ENCODE measurements at places on chromosomes 2 and 18.

- no peak for DNase-seq
Observed at GRCh38 chr18:43054815-43055519, 60.5 kb downstream of the RIT2 start.

DNA sequence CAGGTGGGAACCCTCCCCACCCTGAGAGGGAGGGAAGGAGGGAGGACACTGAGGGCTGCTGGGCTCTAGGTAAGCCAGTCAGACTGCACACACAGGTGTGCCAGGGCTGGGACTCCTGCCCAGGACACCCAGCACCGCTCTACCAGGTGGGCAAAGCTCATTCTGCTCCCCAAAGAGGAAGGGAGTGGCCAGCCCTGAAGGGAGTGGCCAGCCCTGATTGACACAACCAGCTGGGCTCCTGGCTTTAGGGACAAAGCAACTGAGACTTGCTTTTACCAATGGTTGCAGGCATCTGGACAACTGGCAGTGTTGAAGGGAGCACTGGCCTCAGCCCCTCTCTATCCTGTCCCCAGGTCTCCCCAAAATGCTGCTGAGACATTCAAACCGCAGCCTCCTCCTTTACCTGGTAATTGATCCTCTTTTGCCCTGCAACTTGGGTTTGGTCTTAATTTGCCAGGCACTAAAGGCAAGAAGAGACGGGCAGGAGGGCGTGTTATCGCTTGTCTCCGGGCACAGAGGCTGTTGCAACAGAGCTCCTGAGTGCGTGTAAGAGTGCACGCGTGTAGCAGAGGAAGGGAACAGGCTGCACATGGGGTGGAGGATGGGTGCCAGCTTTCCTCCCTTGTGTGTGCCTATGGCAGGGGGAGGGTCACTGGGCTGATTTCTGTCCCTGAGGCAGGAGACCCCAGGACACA is 14.5 kb upstream of the FOSL2 start:
- DNase-seq: no peak

- DNase-seq: no peak
Observed at GRCh38 chr18:37483221-37483971, 82.2 kb downstream of the CELF4 start.

- DNase-seq: no peak
Observed at GRCh38 chr2:8436585-8436984, 245.3 kb upstream of the ID2 start.

GRCh38 chr2:120256651-120257000 is 4.0 kb downstream of the RALB start:
- DNase-seq: no peak

- DNase-seq: no peak
Observed at GRCh38 chr2:226760412-226761194, 39.0 kb downstream of the IRS1 start.

- no peak for DNase-seq
Observed at GRCh38 chr2:54977149-54977548, 73.1 kb downstream of the RTN4 start.

DNA sequence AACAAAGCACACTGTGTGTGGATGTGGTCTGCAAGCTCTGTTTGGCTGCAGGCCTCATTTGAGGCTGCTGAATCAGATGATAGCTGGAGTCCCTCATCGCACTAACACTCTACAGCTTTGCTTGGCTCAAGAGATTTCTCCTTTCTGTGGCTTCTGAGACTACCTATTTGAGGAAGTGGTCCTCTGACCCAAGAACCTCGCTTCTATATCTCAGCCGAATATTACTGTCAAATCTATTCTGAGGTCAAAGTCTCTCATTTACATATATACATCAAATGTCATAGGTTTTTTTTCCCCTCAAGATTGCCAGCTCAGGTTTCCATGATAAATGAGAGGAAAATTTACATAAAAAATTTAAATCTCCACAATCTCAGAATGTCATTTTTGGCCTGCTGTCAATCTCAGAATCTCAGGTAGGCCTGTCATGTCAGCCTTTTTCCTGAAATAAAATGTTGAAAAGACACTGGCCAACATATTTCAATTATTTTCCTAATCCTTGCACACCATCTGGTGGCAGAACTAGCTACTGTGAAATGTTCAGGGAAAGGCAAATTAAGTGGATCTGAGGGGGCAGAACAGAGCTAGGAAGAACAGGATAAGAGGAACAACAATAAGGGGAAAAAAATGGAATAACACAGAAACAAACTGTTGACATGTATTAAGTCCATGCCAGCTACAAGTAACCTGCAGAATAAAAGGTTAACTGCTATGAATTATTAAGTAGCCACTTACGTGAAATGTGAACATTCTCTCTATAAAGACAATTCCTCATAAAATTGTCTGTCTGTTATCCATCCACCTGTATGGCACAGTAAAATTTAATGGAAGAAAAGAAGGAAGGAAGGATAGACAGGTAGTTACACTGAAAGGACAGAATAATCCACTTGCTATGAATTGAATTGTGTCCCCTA is 39.3 kb downstream of the AP1S3 start:
- no peak for DNase-seq

- no peak for DNase-seq
Observed at GRCh38 chr2:200443916-200444315, 66.0 kb downstream of the KCTD18 start.

DNA sequence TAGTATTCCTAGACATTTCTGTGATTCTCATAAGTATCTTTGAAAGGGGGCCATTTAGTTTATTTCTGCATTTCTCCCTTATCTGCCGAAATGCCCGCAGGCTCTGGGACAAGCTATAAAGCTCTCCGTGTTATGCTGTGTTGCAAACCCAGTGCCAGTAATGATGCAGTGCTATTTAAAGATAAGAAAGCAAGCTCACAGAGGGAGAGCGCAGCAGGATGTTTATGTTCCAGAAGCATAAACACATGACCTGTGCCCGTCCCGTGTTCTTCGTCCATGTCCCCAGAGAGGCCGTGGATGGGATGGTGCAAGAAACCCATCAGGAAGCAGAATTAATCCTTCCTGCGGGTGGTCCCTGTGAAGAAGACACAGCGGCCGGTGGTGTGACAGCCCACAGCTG is 99.4 kb downstream of the NEDD4L start:
- no peak for DNase-seq

DNA sequence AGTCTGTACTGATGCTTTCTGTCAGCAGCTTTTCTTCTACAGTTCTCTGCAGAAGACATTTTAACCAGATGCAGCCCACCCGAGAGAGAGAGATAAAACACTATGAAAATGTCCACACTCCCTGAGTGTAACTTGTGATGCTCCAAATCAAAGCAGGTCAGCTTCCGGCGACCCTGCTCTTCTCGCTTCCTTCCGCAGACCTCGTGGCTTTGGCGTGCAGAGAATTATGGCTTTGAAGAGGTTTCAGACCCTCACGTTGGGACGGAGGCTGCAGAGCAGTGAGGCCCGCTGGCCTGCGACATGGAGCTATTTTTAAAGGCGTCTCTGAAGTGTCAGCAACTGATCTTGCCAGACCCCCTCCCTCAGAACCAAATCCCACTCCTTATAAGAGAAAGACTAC is 41.8 kb downstream of the TMEM163 start:
- no peak for DNase-seq

DNA sequence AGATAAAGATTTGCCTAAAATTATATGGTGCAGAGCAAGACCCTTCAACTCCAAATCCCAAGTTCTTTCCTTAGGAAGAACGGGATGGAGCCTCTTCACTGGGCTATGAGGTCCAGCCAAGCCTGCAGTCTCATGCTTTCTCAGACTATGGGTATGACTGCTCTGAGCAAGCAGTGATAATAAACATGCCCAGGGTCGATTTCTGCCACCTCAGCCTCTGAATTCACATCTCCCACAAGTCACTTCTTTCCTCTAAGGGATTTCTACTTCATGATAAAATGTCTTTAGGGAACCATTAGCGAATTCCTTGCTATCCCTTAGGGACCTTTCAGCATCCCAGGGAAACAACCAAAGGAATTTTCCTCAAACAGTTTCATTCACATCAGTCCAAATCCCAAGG is 94.8 kb downstream of the GFPT1 start:
- no peak for DNase-seq

- no peak for DNase-seq
Observed at GRCh38 chr18:54762386-54762785, 65.9 kb upstream of the RAB27B start.

DNA sequence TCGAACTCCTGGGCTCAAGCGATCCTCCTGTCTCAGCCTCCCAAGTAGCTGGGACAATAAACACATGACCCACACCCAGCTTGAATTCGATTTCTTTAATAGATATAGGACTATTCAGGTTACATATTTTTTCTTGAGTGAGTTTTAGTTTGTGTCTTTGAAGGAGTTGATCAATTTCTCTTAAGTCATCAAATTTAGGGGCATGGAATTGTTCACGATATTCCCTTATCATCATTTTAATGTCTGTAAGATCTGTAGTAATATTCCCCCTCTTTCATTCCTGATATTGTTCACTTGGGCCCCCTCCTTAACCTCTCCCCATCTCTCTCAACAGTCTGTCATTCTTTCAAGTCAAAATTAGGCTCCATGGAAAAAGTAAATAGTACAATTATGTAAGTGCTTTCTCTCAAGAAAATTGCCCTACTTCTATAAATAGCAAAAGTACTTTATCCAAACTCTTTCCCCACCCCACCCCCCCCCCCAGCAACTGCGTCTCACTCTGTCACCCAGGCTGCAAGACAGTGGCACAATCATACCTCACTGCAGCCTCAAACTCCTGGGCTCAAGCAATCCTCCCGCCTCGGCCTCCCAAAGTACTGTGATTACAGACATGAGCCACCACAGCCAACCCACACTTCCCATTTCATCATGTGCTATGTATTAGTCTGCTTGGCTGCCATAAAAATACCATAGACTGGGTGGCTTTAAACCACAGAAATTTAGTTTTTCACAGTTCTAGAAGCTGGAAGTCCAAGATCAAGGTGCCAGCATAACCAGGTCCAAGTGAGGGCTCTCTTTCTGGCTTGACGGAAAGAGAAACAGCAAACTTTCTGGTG is 20.1 kb downstream of the WDR33 start:
- no peak for DNase-seq

DNA sequence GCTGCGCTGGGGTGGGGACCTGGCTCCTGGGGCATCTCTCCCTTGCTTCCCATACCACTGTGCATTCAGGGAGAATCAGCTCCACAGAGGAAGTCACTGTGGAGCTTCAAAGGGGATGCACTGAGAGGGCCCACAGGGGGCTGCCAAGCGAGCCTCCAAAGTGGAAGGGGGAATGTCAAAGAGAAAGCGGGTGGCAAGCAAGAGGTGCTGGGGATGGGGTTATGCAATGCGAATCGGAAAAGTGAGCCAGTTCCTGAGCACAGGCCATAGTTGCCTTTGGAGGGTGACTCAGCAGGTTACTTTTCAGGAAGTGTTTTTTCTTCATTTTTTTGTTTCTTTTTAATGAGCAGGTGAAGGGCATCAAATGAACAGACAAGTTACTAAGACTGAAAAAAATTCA is 17.6 kb downstream of the PMAIP1 start:
- no peak for DNase-seq

DNA sequence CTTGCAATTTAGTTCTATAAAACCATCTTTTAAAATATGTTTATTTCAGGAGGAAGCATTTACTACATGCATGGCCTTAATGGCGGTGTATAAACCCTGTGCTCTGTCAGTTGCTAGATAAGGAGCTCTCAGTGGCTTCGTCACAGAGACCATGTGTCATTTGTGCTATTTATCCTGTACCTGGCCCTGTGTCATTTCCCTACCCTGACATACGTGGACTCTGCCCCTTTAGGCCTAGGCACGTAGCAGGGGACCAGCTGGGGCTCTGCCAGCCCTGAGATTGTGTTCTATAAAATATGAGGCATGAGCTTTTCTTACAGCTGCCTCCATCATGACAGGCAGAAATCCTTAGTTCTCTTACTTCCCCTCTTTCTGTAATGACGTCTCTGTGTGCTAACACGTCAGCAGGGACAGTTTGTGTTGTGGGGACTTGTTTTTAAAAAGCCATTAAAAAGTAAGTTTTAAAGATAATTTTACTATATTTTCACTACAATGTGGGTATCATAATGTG is 88.0 kb downstream of the ITGB1BP1 start:
- no peak for DNase-seq

GRCh38 chr2:228140934-228141528 is 40.5 kb downstream of the SPHKAP start:
- no peak for DNase-seq

- DNase-seq: no peak
Observed at GRCh38 chr18:36303211-36303844, 5.8 kb downstream of the FHOD3 start.

GRCh38 chr2:240551288-240551687 is 6.5 kb downstream of the ANKMY1 start:
- no peak for DNase-seq

GRCh38 chr2:156445296-156446220 is 9.4 kb downstream of the GPD2 start:
- no peak for DNase-seq

GRCh38 chr2:240392084-240392947 is 43.1 kb upstream of the GPC1 start:
- DNase-seq: no peak

- DNase-seq: no peak
Observed at GRCh38 chr2:220674033-220674432, 898.1 kb downstream of the EPHA4 start.

- DNase-seq: no peak
Observed at GRCh38 chr2:38740851-38741731, 10.1 kb downstream of the SRSF7 start.

GRCh38 chr18:45596036-45596435 is 19.2 kb upstream of the SLC14A2 start:
- DNase-seq: no peak

- DNase-seq: no peak
Observed at GRCh38 chr18:2683055-2683454, 27.5 kb downstream of the SMCHD1 start.

DNA sequence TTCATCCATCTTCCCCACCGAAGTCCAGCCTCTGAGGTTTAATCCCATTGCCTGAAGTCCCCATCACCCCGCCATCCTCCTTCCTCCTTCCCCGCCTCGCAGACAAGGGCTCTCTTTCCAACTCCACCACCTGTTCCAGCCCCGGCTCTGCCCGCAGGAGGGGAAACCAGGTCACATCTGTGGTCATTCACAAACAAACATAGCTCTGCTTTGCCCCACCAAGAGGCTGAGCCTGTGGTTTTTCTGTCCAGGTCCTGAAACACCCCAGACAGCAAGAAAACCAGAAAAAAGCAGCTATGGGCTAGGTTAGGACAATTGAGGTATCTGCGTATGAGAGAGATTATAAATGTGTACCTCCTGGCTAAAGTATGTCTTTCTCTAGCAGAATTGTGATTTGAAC is 144.7 kb downstream of the GLI2 start:
- no peak for DNase-seq

DNA sequence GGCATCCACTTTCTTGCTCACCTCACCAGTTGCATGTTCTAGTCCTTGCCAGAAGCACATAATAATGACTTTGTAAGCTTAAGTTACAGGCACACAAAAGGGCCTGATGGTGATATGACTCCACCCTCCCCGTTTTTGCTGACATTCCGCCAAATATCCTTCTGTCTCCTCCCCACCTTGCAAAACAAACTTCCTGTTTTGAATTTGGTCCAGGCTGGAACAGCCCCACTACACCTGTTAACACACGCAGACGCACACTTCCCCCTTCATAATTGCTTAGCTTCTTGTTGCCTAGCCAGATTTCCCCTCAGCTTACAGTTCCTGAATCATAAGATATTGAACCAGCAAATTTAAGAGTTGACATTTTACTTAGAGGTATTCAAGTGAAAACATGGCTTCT is at the start of gene MGAT5:
Gene MGAT5, plus strand, starts transcription at position 269 of the 400 bp plus-strand sequence. CDS start 332 bp downstream, outside the sequence.
- no peak for DNase-seq

GRCh38 chr2:169232551-169233154 is 129.7 kb downstream of the LRP2 start:
- no peak for DNase-seq
